ENCODE measurements at places on chromosomes 4 and X. TPM values are rescaled to one million over a fixed set of nuclear protein-coding genes. Genes with fewer than 3 reads are reported as not detected.

The FAM184B gene
- total RNA-seq, result 0.04 TPM

The MFAP3L gene
- 0.53 TPM for total RNA-seq

The LRCH2 gene
- total RNA-seq, result not detected

The XAGE1A gene
- total RNA-seq, result not detected

The GSPT2 gene
- 11.2 TPM for total RNA-seq

The DMD gene
- total RNA-seq, result 0.85 TPM

The TFDP3 gene
- total RNA-seq, result not detected

The BEND2 gene
- not detected for total RNA-seq

The TSPAN7 gene
- total RNA-seq, result 0.42 TPM

The TEX11 gene
- not detected for total RNA-seq

The RNF4 gene
- 94.1 TPM for total RNA-seq

The CHRDL1 gene
- not detected for total RNA-seq

The FABP2 gene
- not detected for total RNA-seq

The FAM90A26 gene
- total RNA-seq, result not detected

The C4orf51 gene
- total RNA-seq, result not detected

The NALF2 gene
- 0.11 TPM for total RNA-seq

The GCNA gene
- 3.1 TPM for total RNA-seq

The ANAPC10 gene
- 31.5 TPM for total RNA-seq

The PDE5A gene
- 0.25 TPM for total RNA-seq
